ENCODE measurements at places on chromosomes 4 and X.

DNA sequence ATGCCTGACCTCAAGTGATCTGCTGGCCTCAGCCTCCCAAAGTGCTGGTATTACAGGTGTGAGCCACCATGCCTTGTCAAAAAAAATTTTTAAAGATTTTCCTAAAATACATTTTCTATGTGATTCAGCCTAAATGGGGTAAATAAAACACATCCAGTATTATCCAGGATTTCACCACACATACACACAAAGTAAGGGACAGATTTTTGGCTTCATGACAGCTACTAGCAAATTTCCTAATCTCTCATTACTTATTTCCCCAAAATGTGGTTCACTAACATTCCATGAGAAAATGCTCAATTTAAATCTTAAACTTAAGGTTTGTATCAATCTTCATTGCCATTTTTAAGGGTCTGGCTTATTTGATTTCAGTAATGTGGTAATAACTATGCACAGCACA, 348.5 kb upstream of the INTU start:
- no peak for DNase-seq

DNA sequence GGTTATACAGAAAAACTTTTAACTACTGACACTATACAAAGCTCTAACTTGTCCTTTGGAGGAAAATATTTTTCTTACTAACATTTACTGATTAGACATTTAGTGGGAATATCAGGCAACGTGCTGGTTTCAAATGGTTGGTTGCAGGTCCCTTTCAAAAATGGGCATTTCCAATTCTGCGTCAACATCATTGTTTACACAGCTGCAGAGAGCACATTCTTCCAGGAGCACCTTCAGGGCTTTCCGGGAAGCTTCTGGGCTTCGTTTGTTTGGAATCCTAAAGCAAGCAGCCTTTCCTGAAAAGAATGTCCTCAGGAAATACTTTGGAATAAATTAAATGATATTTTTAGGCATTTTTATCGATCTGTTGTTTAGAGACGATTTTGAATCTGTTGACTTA, 289.7 kb downstream of the TRIML1 start:
- no peak for DNase-seq

- DNase-seq, result no peak
Measured at GRCh38 chr4:79212311-79212710, 113.5 kb downstream of the NAA11 start.

- DNase-seq, result no peak
Measured at GRCh38 chr4:2685541-2685940, 70.6 kb downstream of the TNIP2 start.

- DNase-seq, result no peak
Measured at GRCh38 chr4:142707401-142707800, 138.7 kb downstream of the INPP4B start.

DNA sequence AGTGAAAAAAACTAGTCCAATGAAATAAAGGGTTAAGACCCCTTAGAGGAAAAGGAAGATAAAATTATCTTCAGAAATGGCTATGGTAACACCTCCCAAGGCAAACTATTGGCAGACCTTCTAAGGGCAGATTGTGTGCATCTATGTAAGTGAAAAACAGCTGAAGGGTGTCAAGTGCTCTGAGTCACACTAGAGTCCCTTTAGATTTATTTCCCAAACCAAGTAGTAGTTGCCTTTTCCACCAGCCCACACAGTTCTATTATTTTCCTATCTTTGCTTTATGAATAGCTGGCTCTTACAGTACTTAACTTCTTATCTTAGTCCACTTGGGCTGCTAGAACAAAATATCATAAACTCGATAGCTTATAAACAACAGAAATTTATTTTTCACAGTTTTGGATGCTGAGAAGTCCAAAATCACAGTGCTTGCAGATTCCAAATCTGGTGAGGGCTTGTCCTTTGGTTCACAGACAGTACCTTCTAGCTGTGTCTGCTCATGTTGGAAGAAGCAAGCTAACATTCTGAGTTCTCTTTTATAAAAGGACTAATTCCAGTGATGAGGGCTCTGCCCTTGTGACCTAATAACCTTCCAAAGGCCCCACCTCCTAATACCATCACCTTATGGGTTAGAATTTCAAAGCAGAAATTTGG, 143.6 kb downstream of the GRID2 start:
- DNase-seq, result no peak

GRCh38 chr4:103498161-103499070, 221.4 kb downstream of the TACR3 start:
- DNase-seq, result no peak

GRCh38 chr4:145501051-145501660, 19.5 kb downstream of the SMAD1 start:
- DNase-seq, result no peak

DNA sequence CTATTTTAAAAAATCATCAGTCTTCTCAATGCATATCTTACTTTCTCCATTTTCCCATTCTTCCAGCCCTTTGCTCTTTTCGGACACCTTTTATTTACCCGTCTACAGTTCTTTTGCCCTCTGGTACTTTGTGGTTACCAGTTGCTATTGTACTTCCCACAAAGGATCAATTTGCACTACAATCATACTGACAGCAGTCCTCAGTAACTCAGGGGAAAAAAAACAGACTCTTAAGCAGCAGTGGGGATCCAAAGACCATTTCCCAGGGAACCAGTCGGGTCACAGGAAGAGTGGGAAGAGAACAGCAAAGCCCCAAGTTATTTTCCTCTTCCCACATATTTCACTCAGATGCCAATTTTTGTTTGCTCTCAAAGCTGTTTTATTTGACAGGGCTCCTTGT, 23.1 kb downstream of the DMD start:
- DNase-seq, result no peak

DNA sequence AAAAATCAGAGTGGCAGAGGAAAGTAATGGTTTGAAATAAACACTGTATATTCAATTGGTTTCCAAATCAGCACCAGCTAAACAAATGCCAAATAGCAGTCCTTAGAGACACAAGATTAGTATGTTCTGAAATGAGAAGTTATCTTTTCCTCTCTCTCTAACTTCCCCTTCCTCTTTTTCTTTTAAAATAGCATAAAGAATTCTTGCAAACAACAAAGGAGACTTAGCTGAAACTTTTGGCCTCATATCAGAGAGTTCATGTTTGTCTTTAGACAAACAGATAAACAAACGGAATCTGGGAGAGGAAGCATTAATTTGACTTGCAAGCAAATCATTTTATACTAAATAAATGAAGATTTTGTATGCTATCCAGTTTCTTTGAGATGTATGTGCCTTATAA, 399.0 kb downstream of the GBA3 start:
- no peak for DNase-seq

DNA sequence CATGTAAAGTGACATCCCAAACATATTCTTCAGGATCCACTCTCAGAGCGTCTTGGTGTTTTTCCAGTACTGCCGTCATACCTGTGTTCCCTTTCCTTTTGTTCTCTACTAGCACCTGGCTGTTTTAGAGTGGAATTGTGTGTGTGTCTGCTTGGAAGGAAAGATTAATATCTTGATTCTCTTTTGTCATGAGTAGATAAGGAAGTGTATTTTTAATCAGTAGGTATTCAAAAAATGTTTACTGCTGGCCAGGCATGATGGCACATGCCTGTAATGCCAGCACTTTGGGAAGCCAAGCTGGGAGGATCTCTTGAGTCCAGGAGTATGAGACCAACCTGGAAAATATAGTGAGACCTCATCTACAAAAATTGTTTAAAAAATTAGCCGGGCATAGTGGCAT, 198.8 kb downstream of the CBR4 start:
- no peak for DNase-seq

DNA sequence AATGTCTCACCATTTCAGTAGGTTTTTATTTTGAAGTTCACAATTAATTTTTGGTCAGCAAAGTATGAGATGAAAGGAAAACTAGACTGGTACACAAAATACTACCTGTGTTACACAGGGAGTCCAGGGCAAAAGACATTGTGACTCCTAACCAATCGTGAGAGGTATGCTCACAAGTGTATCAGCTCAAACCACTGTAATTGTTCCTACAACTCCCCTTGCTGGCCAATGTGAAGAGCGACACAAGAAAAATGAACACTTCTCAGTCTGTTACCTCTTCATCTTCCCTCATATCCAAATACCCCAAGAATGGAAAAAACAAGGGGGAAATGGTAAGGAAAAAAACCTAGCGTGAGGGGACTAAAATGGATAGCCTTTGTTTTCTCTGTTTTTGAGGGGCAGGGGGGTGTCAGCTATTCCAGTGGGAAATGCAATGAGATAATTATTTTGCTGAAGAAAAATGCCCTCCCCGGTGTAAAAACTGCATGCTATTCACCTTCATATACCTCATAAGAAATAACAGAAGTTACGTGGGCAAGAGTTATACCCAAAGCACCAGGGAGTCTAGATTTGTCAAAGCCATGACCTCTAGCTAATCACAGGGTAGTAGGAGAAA, 30.6 kb upstream of the NSUN7 start:
- DNase-seq, result no peak

GRCh38 chrX:153361781-153362397, 27.9 kb downstream of the ZNF275 start:
- no peak for DNase-seq

GRCh38 chr4:142683503-142683902, 162.6 kb downstream of the INPP4B start:
- DNase-seq, result no peak

- no peak for DNase-seq
Measured at GRCh38 chr4:74768857-74769525, 25.3 kb downstream of the BTC start.

DNA sequence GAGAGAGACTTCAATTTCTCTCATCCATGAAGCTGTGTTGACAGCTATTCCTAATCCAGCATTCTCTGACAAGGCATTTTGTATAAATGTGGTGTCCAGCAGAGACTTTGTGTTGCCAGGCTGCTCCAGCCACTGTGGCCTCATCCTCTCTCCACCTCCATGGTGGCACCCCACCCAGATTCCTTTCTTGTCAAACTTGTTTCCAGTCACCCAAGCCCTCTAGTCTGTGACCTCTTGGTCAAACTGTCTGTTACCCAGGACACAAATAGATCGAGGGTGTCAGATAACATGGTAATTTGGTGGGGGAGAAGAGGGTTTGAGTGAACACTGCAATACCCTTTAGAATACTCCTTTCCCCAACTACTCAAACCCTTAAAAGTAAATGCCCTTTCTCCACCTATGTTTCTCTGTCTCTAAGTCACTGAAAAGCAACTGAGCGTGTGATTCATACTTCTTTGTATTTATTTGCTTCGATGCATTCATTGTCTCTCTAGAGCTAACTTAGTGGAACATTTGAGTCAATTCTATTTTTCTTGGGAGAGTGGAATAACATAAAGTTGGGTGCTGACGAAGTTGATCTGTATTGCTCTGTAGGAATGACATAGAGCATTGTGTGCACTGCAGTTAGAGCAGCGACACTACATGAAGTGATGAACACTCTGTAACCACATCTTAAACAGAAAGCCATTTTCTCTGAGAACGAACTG, 13.7 kb downstream of the PITX2 start:
- DNase-seq, result no peak

GRCh38 chr4:102437111-102437510, 64.0 kb upstream of the NFKB1 start:
- DNase-seq, result no peak

DNA sequence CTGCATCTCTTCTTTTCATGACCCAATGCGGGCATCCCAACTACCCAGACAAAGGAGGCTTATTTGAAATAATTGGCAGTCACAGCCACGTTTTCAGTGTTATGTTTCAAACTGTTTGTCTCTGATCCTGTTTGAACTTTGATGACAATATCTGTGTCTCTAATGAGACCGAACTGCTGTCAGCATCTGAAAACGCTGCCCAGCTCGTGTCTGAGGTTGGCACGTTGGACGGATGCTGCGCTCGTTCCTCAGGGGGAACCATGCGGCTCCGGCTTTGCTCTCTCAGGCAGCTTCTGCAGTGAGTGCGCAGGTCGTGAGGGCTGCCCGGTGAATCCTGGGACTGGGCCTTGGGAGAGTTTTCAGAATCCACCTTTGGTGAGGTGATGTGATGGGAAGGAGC, 58.4 kb upstream of the SORBS2 start:
- no peak for DNase-seq

DNA sequence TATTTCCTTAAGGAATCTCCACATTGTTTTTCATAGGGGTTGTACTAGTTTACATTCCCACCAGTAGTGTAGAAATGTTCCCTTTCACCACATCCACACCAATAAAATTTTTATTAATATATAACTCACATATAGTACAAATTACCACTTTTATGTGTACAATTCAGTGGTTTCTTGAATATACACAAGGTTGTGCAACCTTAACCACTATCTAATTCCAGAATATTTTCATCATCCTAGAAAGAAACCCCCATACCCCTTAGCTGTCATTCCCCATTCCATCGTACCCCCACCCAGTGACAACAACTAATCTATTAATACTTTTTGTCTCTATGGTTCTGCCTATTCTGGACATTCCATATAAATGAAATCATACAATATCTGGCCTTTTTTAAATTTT, 108.3 kb upstream of the USP9X start:
- DNase-seq, result no peak

GRCh38 chrX:56783450-56783831, 54.4 kb downstream of the NBDY start:
- no peak for DNase-seq

- DNase-seq, result no peak
Measured at GRCh38 chrX:26871967-26872366, 591.2 kb downstream of the PPP4R3C start.

DNA sequence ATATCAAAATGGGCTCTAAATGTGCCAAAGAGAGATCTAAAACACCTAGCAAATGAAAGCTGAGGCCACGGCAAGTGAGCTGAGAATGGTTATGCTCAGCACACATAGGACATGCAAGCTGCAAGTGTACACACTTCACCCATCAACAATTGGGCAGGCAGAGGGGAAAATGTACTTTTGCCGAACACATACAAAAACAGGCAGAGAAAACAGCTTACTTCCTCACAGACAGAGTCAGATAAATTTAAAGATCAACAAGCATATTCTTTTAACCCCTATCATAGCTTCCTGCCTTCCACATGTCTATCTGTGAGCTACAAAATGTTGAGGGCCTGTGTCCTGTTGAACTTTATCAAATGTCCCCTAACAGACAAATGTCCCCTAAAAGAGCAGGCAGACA, 60.3 kb downstream of the SH3KBP1 start:
- no peak for DNase-seq

DNA sequence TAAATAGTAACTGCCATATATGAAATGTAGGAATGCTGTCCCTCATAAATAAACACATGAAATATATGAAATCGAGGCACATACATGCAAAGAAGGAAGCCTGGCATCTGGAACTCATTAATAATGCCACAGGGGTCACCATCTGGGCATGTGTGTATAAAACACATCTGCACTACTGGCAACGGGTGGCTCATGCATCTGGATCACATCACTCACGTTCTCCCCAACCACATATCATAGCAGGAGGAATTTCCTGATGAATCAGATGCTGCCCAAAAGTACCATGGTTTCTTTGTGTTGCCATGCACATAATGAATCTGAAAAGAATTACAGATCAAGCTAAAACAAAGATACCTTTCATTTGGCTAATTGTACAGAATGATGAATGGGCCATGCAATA, 28.6 kb downstream of the RNF175 start:
- DNase-seq, result peak; percentile 5

DNA sequence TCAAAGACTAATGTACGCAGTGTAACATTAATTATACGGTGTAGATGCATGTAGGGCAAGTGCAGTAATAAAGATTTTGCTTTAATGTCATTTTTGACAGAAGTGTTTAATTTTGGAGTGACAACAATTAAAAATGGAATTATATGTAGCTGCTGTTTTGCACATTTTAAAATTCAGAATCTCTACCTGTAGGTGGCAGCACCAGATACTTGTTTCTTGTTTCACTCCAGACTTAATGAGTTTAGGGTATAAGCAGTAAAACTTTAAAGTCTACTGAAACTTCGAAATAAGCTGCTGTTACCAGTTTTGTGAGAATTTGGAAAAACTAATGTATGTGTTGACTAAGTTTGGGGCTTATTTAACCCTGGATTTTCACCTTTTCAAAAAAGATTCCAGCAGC, 144.9 kb downstream of the POLA1 start:
- DNase-seq, result no peak
